ENCODE measurements at places on chromosomes 4 and X.

DNA sequence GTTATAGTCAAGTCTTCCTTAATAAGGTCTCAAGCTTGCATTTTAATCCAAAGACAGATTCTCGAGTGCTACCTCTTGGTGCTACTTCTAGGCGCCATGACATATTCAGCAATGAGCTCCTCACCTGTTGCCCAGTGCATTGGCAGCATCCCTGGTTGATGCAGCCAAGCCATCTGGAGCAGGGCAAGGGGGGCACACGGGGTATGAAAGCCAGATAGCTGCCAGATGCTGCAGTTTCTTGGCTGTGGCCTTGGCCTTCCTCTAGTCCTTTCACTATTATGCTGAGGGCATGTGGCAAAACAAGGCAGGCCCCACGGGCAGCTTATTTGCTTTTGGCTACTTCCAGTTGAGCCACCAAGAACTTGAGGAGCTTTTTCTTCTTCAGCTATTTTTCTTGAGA lies 168.6 kb upstream of the PGRMC2 start:
- DNase-seq = no peak

- DNase-seq = no peak
Observed at GRCh38 chr4:82726596-82726995, 72.0 kb downstream of the SCD5 start.

DNA sequence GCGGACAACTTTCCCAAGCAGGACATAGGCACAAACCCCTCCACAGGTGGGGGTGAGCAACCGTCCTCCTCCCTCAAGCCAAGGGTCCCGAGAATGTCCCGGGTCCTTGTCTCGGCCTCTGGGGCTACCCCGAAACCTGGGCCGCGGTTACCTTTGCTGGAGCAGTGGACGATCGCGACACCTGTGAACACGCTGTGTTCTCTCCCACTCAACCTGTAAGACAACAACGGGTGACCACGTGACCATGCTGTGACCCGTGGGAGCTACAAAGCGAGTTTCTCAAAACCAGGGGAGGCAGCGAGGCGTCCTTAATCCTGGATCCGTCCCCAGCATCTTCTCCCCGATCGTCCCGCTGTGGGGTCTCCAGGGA lies 17.9 kb downstream of the ASMTL start:
- no peak for DNase-seq

- DNase-seq = no peak
Observed at GRCh38 chr4:1105662-1106061, 7.7 kb downstream of the RNF212 start.

DNA sequence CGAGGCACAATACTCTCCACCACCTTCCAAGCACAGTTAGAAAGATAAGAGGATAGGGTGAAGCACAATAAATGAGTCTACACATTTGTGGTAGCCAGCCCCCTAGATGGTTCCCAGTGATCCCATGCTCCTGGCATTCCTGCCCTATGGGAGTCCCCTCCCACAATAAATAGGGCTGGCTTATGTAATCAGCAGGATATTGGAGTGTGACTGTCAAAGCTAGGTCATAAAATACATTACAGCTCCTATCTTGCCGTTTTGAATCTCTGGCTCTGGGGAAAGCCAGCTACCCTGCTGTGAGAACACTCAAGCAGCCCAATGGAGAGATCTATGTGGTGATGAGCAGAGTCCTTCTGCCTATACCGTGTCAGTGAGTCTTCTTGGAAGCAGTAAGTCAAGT lies 198.7 kb upstream of the NOCT start:
- no peak for DNase-seq

DNA sequence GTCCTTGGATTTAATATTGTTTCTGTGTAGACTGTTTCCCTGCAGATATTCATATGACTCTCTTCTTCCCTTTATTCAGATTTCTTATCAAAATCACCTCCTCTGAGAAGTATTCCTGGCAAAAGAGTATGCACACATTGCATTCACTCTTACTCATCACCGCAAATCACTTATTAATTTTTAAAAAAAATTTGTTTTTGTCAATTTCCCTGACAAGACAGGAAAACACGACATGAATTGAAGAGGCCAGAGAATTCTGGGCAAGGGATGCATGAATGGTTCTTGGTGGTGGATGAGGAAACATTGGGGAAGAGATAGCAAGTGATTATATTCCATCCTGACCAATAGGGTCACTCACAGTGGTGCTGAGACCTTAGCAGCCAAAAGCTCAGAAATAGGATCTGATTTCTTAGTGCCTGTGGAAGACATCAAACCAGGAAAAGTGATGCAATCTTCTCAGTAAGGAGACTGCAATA lies 522.5 kb upstream of the AGA start:
- no peak for DNase-seq

DNA sequence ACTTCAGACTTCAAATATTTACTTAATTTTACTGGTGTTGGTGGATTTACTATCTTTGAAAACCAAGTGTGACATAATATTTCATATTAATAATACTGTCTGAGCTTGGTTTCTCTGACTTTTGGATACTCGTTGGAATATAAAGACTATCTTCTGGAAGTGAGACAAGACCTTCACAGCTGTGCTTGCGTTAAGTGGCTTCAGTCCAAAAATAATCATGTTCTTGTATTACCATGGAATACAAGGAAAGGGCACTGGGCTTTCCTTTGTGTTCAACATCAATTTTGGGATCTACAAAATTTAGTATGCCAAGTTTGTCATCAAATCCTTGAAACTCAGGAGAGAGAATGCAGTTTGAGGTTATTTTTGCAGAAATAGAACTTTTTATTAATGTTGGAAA lies 712.4 kb upstream of the LCORL start:
- no peak for DNase-seq

DNA sequence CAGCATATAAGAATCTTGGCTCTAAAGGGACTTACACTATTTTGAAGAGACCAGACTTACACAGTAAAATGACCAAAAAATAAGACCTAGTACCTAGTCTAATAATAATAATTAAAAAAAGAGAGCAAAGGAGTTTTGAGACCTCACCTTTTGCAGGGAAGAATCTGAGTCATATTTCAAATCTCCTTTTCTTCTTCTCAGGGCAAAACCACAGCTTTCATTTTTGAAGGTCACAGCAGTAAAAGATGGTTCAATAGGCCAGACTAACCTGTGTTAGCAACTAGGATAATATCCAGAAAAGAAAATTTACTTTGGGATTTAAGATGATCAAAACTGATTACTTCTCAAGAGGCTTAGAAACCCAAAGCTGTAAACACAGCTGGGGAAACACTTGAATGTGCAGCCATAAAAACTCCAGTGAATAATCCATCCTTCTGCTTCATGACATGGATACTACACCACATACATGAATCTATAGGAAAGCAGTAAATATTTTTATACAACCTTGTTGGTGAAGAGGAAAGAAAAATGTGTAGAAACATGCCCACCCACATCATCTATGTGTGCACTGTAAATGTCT lies 25.9 kb upstream of the LNX1 start:
- no peak for DNase-seq

DNA sequence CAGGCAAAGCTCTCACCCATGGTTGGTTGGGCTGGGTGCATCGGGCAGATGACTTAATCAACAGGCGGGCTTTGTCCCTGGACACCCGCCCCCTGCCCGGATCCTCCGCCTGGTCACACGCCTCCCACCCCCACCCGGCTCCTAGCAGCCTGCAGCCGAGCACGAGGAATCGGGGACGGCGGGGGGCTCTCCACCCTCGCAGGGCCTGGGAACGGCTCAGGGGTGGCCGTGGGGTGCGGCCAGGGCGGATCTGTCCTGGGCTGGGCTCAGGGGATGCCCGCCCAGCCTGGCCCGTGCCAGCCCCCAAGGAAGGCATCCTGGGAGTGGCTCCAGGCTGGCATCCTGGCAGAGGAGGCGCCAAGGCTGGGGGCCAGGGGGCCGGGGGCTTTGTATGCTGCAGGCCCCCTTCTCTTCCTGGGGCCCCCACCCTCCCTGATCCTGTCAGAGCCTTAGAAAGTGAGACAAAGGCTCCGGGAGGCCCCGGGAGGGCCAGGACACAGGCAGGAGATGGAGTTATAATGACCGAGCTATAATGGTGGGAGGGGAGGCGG lies 32.5 kb upstream of the FGFR3 start:
- no peak for DNase-seq

DNA sequence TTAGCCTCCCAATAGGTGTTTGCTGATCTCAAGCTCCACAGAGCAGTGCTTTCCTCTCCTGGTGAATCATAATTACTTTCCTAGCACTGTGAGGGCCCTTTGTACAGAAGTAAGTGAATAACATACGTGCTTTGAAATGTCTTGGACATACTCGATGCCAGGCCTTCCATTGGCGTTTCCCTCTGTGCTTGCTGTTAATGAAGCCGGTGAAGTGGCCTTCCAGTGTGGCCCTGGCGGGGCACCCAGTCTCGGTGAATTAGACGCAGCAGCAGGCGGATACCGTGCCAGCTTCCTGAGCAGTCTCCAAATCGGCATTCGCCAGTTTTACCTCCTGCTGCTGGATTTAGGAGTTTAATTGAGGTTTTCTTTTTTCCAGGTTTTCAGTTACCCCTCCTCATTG lies 132.3 kb downstream of the HMX1 start:
- no peak for DNase-seq

GRCh38 chr4:6641164-6641970 lies 882 bp downstream of the MRFAP1 start:
- peak; percentile 52 for DNase-seq

DNA sequence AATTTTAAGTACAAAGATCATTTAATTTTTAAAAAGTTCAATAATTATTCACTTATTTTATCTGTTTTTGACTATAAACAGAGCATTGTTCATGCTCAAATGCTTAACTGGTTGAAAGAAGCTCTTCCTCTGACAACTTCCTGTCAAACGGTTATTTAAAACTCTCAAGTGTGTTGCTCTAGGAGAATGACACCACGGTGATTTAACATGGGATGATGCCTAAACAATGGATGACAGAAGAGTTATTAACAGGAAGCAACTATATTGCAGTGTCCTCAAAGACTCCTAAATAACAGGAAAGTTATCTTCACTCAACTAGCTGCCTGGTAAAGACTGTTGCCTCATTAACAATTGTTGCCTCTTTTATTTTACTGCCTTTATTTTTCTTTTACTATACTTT lies 509.6 kb downstream of the PACRGL start:
- DNase-seq = no peak

- no peak for DNase-seq
Observed at GRCh38 chr4:10832806-10833628, 148.4 kb upstream of the CLNK start.

DNA sequence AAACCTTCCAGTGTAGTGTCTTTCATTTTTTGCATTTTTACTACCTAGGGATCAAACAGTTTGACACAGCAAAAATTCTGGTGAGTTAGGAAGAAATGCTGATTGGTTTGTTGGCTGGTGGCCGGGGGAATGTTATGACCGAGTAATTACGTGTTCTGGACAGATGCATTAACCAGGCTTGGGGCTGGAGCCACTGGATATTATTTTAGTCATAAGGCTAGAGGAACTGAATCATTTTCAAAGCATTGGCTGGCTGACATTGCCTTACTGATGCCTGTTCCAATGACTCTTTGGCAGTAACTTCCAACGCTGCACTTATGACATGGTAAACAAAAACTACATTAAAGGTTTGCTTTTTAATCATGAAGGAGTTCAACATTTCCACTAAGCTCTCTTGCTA lies 84.6 kb downstream of the FBXO8 start:
- DNase-seq = no peak

DNA sequence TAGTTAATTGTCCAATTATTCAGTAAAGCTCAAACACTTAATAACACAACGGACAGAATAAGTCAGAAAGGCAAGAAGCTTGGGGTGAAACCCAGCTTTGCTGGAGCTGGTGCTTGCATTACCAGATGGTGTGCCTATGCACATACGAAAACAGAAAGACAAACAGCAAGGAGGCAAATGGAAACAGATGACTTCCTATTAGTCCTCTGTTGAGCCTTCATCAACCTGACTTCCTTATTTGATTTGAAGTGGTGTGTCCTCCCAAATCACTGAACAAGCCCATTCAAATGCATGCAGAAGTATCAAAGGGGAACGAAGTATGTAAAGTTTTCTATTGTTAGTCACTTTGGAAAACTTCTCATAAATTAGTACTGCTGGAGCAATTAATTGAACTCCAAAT lies 166.2 kb downstream of the ATP10D start:
- no peak for DNase-seq

DNA sequence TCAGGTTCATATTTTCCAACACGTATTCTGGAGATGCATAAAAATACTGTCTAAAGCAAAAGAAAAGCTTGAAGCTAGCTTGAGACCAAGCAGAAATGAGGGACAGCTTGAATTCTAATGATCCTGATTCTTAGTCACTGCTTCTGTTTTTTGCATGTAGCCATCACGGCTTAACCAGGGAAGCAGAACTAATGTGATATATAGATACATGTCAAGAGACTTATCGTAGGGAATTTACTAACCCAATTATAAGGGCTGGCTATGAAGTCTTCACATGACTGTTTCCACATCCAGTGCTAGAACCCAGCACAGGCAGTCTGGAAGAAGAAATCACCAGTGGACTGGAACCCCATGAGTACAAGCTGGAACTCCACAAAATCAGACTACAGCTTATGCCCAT lies 85.2 kb upstream of the SLIT2 start:
- no peak for DNase-seq

DNA sequence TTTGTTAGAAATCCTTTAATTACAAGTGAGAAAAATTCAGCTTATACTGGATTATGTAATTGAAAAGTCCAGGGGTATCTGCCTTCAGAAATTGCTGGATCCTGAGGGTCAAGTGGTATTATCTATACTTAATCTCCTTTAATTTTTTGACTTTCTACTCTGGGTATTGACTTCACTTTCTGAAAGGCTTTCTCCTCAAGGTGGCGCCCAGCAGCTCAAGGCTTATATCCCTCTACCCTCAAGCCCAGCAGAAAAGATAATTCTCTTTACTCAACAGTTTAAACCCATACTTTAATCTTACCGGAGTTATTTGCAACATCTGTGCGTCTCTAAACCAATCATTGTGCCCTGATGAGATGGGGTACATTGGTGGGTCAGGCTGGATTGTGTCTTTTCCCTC lies 129.5 kb downstream of the LARP7 start:
- no peak for DNase-seq

- DNase-seq = no peak
Observed at GRCh38 chrX:116009861-116010710, 160.5 kb upstream of the AGTR2 start.

- DNase-seq = no peak
Observed at GRCh38 chr4:41319553-41319952, 62.8 kb downstream of the UCHL1 start.
